Activated T-cell treated with anti-CD3 and anti-CD28 coated beads, Interleukin-2, amount 50 U/mL, for 4 hours (primary cell): ENCODE measurements at places on chromosomes 6 and 20.
A peak's percentile ranks its signal among the peaks of the same experiment; 100 is the strongest.

GRCh38 chr20:44028868-44029847, 114.5 kb downstream of the TOX2 start:
- DNase-seq = no peak

GRCh38 chr6:168150551-168151320, 71.7 kb upstream of the FRMD1 start:
- DNase-seq = no peak

- no peak for DNase-seq
These were observed 1.7 kb upstream of the FBXO5 start for GRCh38 chr6:152984513-152984872.

GRCh38 chr6:84696166-84696565, 68.2 kb downstream of the TBX18 start:
- no peak for DNase-seq

DNA sequence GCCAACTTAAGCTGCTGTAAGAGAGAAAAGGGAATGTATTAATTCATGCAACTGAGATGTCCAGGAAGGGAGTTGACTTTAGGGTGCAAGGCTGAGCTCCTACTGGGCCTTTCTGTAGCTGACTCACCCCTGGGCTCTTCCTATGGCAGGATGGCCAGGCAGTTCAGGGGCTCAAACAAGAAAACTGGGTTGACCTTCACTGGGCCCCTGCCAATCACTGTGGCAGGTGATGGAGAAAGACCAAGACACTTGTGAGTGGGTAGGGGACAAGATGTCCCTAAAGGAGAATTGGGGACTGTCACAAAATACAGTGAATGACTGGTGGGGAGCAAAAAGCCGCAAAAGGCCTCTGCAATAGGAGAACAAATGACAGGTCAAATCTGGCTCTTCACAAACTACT, 21.5 kb upstream of the RALGAPA2 start:
- no peak for DNase-seq

DNA sequence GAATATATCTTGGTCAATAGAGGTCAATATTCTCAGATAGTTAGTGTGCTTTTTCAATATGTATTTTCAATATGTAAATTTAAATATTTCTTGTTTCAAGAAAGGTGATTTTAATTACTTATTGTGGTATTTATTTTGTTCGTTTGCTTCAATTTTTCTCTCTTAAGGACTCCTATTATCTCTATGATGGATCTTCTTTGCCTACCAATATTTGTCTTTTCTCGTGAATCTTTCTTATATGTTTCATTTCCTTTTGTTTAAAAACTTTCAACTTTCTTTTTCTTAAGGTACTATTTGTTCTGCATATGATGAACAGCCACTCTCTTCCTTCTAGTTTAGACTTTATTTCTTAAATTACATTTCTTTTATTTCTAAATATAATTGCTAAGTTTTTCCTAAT, 46.1 kb upstream of the PSMF1 start:
- DNase-seq = no peak

GRCh38 chr20:62724692-62725595, 16.3 kb downstream of the NTSR1 start:
- DNase-seq = no peak

- no peak for DNase-seq
These were observed 6.4 kb upstream of the TXNDC5 start for GRCh38 chr6:7916959-7917358.

DNA sequence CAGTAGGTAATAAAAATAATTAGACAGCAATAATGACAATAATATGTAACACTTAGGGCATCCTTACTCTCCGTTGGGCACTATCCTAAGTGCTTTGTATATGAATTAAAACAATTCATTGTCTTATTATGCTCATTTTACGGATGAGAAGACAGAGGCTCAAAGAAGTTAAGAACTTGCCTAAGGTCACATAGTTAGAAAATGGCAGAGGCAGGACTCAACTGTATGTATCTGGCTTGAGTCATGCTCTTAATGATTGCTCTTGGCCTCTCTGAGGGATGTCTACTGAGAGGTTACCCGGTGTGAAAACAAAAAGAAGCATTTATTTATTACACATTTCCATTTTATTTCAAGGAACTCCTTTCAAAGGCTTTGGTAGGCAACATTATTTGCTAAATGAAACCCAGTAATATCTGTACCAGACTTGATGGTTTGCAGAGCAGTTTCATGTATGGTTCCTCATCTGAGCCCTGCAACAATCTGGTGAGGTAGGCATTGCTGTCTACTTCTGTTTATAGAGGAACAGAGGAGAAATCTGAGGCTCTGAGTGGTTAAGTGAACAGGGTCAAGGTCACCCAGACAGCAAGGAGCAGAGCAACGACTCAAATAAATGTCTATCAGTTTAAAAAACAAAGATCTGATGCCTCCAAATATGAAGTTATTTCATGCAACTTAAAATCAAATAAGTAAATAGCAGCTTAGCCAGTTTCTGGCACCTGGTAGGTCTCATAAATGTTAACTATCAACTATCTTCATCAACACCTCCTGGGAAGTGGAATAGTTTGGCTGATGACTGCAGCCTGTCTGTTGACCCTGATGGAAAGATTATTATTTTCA, 4.2 kb upstream of the PARD6B start:
- no peak for DNase-seq

GRCh38 chr6:88916615-88917208, 46.7 kb downstream of the RNGTT start:
- no peak for DNase-seq

DNA sequence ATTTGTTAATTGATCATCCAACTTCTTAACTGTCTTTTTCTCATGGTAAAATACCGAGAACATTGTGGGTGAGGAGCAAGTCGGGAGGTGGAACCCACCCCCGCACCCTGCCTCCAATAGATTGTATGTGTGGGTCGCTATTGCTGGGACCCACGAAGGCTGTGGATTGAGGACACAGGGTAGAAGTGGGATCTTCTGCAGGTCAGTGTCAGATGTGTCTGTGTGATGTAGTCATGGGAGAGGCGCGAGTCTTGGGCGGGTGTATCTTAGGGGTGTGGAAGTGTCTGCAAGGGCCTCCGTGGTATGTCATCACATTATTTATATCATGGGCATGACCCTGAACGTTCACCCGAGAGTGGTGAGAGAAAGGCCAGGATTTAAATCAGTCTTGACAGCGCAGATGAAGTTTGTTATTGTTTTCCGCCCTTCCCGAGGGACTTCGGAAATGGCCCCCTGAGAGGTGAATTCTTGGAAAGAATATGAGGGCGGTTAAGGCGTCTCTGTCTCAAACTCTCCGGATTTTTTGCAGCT, 472 bp upstream of the PAQR8 start:
- peak; percentile 5 for DNase-seq

GRCh38 chr6:99590728-99591672, 15.6 kb upstream of the PRDM13 start:
- DNase-seq = no peak

GRCh38 chr6:44285552-44286284, 15.5 kb downstream of the TMEM151B start:
- no peak for DNase-seq

GRCh38 chr20:49656304-49656703, 57.4 kb downstream of the B4GALT5 start:
- DNase-seq = no peak

DNA sequence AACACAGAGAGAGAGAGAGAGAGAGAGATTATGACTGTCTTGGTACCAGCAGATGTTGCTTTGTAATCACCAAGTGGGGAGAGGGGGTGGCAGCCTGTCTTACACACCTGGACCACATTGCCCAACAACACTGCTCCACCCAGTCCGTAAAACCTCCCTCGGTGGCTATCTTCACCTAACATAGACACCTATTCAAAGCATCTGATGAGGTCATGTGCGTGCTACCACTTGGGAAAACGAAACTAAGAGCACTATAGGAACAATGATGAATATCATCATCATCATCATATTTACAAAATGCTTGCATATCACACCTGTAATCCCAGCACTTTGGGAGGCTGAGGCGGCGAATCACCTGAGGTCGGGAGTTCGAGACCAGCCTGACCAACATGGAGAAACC, 24.1 kb upstream of the SALL4 start:
- DNase-seq = no peak

DNA sequence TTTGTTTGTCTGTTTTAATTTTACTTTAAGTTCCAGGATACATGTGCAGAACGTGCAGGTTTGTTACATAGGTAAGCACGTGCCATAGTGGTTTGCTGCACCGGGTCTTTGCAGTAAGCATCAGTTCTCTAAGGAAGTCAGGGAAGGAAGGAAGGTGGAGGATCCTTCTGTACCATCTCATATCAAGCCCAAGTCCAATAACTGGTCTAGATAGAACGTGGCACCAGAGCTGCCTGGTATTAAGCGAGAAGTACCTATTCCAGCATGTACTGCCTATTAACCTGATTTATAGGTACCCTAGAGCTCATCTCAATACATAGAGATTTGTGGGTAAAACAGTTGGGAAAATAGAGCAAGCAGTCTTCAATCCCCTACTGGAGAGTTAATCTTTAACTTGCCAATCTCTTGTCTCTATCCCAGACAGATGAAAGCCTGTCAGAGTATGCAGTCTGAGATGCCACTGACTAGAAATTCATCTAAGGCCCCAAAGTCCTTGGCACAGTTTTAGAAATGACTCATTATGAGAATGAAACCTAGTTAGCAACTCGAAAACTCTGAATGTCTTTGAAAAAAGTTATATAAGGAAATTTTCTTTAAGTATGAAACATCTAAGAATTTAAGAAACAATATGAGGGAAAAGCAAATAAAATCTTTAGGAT, 144.9 kb downstream of the TFAP2A start:
- no peak for DNase-seq

DNA sequence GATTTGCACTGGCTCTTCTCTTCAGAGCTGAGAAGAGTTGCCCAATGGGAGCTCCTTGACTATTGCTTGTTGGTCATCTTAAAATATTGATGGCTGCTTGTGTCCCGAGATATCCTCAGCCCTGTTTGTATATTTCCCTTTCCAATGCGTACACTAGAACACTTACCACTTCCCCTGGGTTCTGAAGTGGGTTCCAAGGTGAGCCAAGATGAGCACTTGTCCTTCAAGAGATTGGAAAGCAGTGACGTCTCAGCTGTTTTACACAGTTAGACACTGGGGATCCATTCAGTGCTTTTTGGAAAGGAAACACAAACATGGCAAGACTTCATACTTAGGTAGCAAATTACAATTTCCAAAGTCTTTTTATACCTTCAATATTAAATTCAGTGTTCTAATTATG, 716.4 kb upstream of the CITED2 start:
- no peak for DNase-seq

DNA sequence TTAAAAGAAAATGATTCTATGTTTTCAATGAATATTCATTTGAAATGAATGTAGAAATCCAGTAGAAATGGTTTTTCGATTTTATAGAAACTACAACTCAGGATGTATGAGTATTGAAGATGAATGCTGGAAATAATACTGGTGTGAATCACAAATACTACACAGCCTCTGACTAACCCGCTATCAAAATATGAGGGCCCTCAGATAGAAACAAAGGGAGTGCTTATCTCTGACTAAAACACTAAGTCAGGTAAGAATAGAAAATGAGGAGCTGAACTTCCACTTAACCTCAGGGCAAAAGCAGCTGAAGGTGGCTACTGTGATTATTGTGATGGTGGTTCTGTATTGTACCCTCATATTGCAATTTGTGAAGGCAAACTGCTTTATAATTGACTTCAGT, 220.9 kb upstream of the RNF217 start:
- no peak for DNase-seq

GRCh38 chr6:157908369-157909281, 73.0 kb upstream of the SYNJ2 start:
- DNase-seq = no peak

GRCh38 chr20:15700147-15700765, 873.0 kb downstream of the KIF16B start:
- DNase-seq = no peak

- DNase-seq = no peak
These were observed 865 bp upstream of the DAAM2 start for GRCh38 chr6:39791311-39791710.

DNA sequence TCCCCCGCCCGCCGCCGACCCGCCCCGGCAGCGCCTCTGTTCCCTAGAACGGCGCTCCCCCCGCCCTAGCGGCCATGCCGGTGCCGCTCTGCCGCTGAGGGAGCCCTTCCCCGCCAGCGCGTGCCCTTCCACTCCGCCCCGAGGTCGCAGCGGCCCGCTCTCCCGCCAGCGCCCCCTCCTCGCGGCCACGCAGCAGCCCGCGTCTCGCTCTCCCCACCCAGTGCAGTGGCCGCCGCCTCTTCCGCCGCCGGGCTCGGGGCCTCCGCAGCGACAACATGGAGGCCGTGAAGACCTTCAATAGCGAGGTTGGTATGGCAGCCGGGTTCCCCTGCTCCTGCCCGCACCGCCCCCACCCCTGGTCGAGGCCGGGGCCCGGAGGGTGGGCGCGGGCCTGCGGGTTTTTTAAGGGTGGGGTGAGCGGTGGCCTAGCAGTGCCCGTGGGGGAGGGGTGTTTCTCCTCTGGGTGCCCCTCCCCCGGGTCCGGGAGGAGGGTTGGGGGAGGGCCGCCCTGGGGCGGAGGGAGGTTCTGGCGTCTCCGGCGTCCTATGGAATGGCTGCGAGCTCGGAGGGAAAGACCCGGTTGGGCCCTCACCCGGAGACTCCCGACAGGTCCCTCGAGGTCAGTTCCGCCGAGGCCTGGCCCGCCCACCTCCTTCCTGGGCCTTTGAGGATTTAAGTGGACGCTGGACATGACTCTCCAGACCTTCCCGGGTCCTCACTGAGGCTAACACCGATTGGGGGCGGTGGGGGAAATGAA, 588 bp downstream of the SCAF8 start:
- peak; percentile 83 for DNase-seq

DNA sequence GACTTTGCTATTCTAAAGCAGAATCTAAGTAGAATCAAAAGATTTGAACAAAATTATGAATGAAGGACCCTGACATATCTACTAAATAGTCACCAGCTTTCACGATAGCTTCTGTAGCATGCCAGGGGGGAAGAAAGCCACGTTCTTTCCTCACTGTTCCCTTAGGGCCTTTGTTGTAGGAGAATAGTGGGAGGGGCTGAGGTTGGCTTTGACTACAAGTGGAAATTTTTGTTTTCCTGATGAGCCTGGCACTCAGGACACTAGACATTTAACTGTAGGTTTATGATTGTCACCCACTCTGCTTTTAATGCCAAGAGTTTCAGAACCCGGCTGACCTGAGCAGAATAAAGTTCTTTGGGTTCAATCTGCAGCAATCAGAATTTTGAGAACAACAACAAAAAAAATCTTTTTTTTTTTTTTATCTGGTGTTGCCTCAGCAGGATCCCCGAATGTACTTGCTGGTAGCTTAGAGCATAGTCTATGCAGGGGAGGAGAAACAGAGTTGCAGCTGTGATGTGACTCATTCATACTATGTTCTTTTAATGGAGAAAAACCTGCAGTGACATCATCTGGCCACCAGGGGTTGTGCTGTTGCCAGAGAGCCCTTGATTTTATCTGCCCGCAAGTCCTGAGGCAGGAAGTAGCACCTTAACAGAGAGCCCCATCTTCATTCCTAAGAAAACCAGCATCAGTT, 38.5 kb downstream of the TPD52L1 start:
- peak; percentile 37 for DNase-seq

GRCh38 chr20:23640018-23640601, 2.4 kb upstream of the CST3 start:
- no peak for DNase-seq
